ENCODE measurements at places on chromosomes 11 and 22. TPM values are rescaled to one million over a fixed set of nuclear protein-coding genes. Genes with fewer than 3 reads are reported as not detected.

Gene NPAT
- 67.0 TPM for polyA plus RNA-seq

Gene OR51B4
- not detected for polyA plus RNA-seq

Gene TENM4
- not detected for polyA plus RNA-seq

DNA sequence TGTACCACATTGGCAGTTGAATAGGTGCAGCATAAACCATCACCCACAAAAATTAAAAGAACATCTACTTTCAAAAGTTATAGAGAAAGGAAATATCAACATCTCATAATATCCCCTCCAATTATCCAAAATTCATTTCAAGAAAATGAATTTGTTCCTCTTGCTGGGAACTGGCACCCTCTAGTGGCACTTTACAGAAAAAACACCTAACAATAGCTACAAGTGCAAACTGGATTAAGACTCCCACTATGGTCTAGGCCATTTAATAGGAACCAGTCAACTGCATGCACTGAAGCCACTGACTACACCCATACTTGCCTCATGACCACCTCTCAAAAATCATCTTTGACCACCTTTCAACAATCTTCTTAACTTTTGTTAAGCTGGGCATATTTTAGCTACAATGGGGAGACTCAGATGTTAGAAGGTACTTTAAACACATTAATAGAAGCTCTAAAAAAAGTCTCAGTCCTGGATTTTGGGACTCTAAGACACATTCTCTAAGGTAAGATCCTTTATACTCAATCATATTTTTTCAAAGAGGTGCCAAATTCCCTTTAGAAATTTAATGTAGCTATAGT lies 17.3 kb downstream of the TRAF6 start:
- peak; percentile 21 for DNase-seq
- no peaks in the 10 kb centered on the region for H3K27me3 ChIP-seq
- no peak overlapping the region for H3K4me3 ChIP-seq
- H3K4me1 ChIP-seq = peaks cover 8% of the 10 kb centered on the region

- no peaks in the 10 kb centered on the region for H3K36me3 ChIP-seq
- peaks cover 1% of the 10 kb centered on the region for H3K27me3 ChIP-seq
- H3K4me1 ChIP-seq = no peaks in the 10 kb centered on the region
- H3K4me3 ChIP-seq = no peak overlapping the region
- no peak overlapping the region for H3K27ac ChIP-seq
- no peak for DNase-seq
These were observed 5.9 kb upstream of the TSKU start for GRCh38 chr11:76777305-76777704.

GRCh38 chr11:26557666-26558065 lies 14.4 kb downstream of the MUC15 start:
- DNase-seq = no peak
- no peaks in the 10 kb centered on the region for H3K36me3 ChIP-seq
- H3K4me3 ChIP-seq = no peak overlapping the region
- no peaks in the 10 kb centered on the region for H3K27me3 ChIP-seq
- no peaks in the 10 kb centered on the region for H3K4me1 ChIP-seq
- H3K27ac ChIP-seq = no peak overlapping the region

DNA sequence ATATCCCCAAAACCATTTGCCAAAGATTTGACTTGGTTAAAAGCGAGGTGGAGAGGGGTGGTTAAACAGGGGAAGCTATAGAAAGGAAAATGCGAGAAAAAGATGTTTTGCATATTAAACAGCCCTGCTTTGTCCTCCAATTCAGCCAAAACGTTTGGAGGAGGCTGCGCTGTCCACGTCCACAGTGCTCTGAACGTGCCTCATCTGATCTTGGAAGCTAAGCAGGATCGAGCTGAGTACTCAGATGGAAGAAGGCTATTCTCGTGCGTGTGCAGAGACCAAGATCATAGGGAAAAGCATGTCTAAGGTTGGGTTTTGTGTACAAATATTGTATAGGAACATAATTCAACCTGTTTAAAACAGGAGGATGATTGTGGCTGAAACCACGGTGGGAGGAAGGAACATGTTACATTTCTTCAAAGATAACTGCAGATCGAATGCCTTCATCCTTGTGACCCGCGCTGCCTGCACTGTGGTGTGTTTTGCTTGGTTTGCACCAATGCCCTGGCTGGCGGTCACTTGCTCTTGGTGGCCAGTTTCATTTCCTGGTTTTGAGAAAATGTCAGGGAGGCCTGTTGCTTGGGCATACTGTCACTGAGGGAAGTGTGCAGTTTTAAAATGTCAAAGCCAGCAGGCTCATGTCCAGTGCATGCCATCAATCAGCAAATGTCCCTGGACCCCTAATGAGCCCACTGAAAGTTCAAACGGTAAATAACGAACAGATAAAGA lies 40.4 kb downstream of the FLI1 start:
- H3K4me3 ChIP-seq = peak overlapping the region; percentile 20
- H3K4me1 ChIP-seq = peaks cover 99% of the 10 kb centered on the region
- no peak for DNase-seq
- peak overlapping the region; percentile 41 for H3K27ac ChIP-seq

DNA sequence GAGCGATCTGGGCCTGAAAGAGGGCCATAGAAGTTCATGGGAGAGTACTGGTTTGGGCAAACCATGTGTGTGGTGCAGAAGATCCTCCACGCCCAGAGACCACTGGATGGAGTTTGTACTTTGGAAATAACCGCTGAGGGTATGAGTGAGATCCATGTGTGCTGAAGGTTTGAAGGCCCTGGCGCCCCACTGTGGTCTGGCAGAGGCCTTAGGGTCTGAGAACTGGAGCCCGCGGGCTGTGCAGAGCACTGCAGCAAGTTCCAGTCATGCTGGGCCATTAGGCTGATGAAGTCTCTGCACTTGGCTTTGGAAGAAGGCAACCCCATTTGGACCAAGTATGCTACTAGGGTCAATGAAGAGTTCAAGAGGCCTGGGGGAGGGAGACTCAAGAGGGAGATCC lies 186.4 kb downstream of the BUD13 start:
- no peak overlapping the region for H3K4me3 ChIP-seq
- no peaks in the 10 kb centered on the region for H3K36me3 ChIP-seq
- H3K4me1 ChIP-seq = no peaks in the 10 kb centered on the region
- DNase-seq = no peak
- H3K27me3 ChIP-seq = no peaks in the 10 kb centered on the region
- no peak overlapping the region for H3K27ac ChIP-seq
